ENCODE measurements at places on chromosomes 3 and 15.
A peak's percentile ranks its signal among the peaks of the same experiment; 100 is the strongest.

GRCh38 chr3:17195192-17195611, 310.4 kb downstream of the PLCL2 start:
- DNase-seq = no peak

DNA sequence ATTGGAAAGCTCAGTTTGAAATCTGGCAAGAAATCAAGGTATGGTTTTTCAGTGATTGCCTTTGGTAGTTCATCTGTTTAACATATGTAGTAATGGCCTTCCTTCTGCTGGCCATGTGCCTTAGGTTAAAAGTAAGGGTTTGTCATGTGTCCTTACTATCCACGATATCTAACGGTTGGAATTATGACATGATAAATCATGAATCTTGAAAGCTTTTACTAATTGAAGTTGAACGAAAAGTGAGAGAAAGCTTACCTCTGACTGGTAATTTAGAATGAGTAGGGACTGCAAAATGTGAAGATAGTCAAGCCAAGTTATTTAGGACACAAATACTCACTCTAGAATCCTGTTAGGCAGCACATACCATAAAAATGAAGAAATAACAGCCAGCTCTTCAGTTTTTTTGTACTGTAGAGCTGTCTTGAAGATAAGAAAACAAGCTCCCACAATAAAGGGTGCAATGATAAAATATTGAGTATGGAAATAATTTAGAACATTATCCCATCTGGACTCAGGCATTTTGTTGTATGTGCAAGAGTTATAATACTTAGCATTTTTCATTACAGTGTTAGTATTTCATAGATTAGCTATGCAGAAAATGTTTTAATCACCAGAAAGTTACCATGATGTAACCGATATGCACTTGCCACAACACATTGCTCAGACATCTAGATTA, 303.4 kb downstream of the ZNF385D start:
- no peak for DNase-seq

GRCh38 chr3:46725621-46726314, 8.1 kb upstream of the PRSS50 start:
- DNase-seq = no peak

DNA sequence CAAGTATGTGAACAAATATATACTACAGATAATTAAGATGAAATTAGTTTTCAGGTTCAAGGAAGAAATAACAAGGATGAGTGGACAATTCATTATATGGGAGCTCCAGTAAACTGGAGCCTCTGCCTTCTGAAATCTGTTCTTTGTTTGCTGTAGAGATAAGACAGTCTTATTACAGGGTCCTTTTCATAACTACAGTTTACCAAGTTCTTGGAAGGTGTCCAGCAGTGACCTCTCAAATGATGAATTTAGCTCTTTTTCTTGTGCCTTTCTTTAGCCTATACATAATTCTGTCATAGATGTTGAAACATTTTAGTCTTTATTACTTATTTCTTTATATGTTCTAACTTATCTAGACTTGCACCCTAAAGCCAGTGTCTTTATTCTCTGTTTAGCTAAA, 89.7 kb upstream of the GBE1 start:
- no peak for DNase-seq

DNA sequence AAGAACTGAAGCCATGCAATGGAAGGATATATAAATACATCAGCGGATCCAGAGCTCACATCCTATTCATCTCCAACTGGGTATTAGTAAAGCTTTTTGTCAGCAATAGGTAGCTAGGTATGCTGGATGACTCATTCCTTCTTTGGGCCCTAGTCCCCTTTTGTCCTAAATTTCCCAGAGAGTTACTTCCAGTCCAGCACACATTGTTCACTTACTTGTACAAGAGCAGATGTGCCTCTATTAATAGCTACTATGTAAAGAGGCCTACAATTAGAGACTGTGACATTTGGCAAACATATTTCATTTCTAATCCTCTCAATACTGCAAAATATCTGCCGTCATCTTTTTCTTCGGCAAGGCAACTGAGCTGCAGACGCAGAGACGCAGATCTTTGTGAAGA, 1.7 kb upstream of the SLC4A7 start:
- no peak for DNase-seq

GRCh38 chr3:67312155-67312554, 314.0 kb downstream of the KBTBD8 start:
- DNase-seq = no peak

GRCh38 chr15:56236197-56236596, 7.5 kb downstream of the RFX7 start:
- no peak for DNase-seq

- no peak for DNase-seq
Measured at GRCh38 chr3:38648659-38649499, 608 bp downstream of the SCN5A start.

GRCh38 chr3:122843604-122844003, 48.7 kb downstream of the SLC49A4 start:
- DNase-seq = no peak

DNA sequence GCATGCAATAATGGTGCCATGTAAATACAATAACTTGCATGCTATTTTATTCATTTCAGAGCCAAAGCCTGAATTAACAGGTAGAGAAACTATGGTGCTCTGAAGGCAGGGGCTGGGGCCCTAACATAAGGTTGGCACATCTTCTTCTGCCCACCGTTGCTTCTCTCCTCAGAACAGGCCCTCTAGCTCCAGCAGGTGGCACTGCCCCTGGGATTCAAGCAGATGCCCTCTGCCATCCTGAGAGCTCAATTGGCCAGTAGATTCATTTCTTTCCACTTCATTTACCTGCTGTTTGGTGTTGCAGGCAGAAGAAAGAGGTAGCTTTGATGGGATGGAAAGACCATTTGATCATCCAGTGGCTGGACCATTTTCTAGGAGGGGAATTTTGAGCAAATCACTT, 130.5 kb downstream of the FOXB1 start:
- DNase-seq = no peak

- DNase-seq = peak; percentile 41
Measured at GRCh38 chr15:62742409-62743171, 300.0 kb upstream of the TPM1 start.

GRCh38 chr3:69144631-69145245, 22.3 kb upstream of the LMOD3 start:
- DNase-seq = no peak

DNA sequence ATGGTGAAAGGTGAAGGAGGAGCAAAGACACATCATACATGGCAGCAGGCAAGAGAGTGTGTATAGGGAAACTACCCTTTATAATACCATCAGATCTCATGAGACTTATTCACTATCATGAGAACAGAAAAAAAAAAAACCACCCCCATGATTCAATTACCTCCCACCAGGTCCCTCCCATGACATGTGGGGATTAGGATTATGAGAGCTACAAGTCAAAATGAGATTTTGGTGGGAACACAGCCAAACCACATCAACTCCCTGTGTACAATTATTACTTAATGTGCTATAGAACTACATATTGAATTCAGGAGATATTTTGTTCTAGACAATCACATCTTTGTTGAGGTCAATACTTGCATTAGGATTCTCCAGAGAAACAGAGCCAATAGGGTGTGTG, 313.4 kb downstream of the CNTN6 start:
- DNase-seq = no peak

GRCh38 chr3:81352867-81353266, 408.6 kb downstream of the GBE1 start:
- no peak for DNase-seq

- no peak for DNase-seq
Measured at GRCh38 chr3:42055291-42055690, 35.9 kb upstream of the TRAK1 start.
